ENCODE measurements at places on chromosomes 6 and 20.

GRCh38 chr6:106275692-106276091, 49.9 kb downstream of the ATG5 start:
- H3K36me3 ChIP-seq = peaks cover 16% of the 10 kb centered on the region
- no peaks in the 10 kb centered on the region for H3K27me3 ChIP-seq
- DNase-seq = no peak
- no peak overlapping the region for H3K4me3 ChIP-seq

GRCh38 chr6:151630387-151630786, 136.6 kb downstream of the CCDC170 start:
- no peaks in the 10 kb centered on the region for H3K4me1 ChIP-seq
- no peaks in the 10 kb centered on the region for H3K27me3 ChIP-seq
- DNase-seq = no peak
- H3K4me3 ChIP-seq = no peak overlapping the region
- H3K27ac ChIP-seq = no peak overlapping the region

GRCh38 chr6:53299331-53300005, 49.3 kb downstream of the ELOVL5 start:
- peaks cover 2% of the 10 kb centered on the region for H3K36me3 ChIP-seq
- no peak overlapping the region for H3K4me3 ChIP-seq
- peaks cover 54% of the 10 kb centered on the region for H3K4me1 ChIP-seq

- DNase-seq = no peak
- no peaks in the 10 kb centered on the region for H3K36me3 ChIP-seq
- H3K4me3 ChIP-seq = no peak overlapping the region
- no peaks in the 10 kb centered on the region for H3K27me3 ChIP-seq
- no peaks in the 10 kb centered on the region for H3K4me1 ChIP-seq
These were observed 166.5 kb upstream of the MYLIP start for GRCh38 chr6:15962449-15962764.

GRCh38 chr6:149342525-149342924, 25.0 kb downstream of the TAB2 start:
- DNase-seq = no peak
- peaks cover 10% of the 10 kb centered on the region for H3K36me3 ChIP-seq
- H3K27ac ChIP-seq = no peak overlapping the region
- peaks cover 15% of the 10 kb centered on the region for H3K4me1 ChIP-seq
- no peak overlapping the region for H3K4me3 ChIP-seq

- H3K27ac ChIP-seq = no peak overlapping the region
- H3K4me3 ChIP-seq = no peak overlapping the region
- no peaks in the 10 kb centered on the region for H3K4me1 ChIP-seq
- H3K27me3 ChIP-seq = no peaks in the 10 kb centered on the region
- no peak for DNase-seq
These were observed 171.5 kb downstream of the PHF3 start for GRCh38 chr6:63807056-63807455.

DNA sequence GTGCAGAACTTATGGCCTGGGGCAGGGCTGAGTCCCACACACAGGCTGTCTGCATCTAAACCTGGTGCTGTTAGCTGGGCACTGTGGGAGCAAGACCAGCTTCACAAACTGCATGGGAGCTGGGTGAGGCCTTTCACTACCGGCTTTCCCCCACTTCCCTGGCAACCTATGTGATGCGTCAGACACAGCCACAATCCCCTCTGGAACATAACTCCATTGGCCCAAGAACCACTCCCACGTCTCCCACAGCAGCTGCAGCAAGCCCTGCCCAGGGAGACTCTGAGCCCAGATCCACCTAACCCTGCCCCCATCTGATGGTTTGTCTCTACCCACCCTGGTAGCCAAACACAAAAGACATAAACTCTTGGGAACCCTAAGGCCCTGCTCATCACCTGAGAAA, 9.3 kb downstream of the WDR27 start:
- no peaks in the 10 kb centered on the region for H3K4me1 ChIP-seq
- no peak overlapping the region for H3K4me3 ChIP-seq
- H3K27ac ChIP-seq = no peak overlapping the region
- H3K27me3 ChIP-seq = no peaks in the 10 kb centered on the region
- H3K36me3 ChIP-seq = peaks cover 4% of the 10 kb centered on the region

- peaks cover 54% of the 10 kb centered on the region for H3K36me3 ChIP-seq
- H3K4me1 ChIP-seq = peaks cover 30% of the 10 kb centered on the region
- H3K27ac ChIP-seq = peak overlapping the region; percentile 62
- no peak for DNase-seq
- no peaks in the 10 kb centered on the region for H3K27me3 ChIP-seq
- H3K4me3 ChIP-seq = peak overlapping the region; percentile 28
These were observed 157.1 kb upstream of the SHLD1 start for GRCh38 chr20:5592823-5593739.

DNA sequence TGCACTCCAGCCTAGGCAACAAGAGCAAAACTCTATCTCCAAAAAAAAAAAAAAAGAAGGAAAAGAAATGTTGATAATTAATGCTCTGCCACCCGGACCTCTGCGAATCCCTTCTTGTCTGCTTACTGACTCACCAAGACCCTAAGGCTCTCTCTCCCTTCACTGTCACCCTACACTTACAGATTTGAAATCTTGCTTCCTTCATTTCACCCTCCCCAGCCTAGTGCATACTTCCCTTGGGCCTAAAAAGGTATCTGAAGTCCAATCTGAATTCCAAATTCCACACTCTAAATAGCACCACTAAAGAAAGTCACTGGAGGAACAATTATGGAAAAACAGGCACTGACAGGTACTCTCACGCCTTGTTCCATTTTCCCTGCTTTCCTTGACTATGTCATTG, 9.4 kb upstream of the PHF20 start:
- peaks cover 36% of the 10 kb centered on the region for H3K4me1 ChIP-seq
- H3K27ac ChIP-seq = no peak overlapping the region
- H3K36me3 ChIP-seq = no peaks in the 10 kb centered on the region

- H3K4me1 ChIP-seq = no peaks in the 10 kb centered on the region
- H3K36me3 ChIP-seq = no peaks in the 10 kb centered on the region
- H3K27ac ChIP-seq = no peak overlapping the region
- H3K4me3 ChIP-seq = no peak overlapping the region
- H3K27me3 ChIP-seq = peaks cover 39% of the 10 kb centered on the region
These were observed 3.4 kb downstream of the BMP7 start for GRCh38 chr20:57262784-57263609.

GRCh38 chr6:18823782-18824386, 436.7 kb downstream of the RNF144B start:
- no peaks in the 10 kb centered on the region for H3K4me1 ChIP-seq
- H3K27ac ChIP-seq = no peak overlapping the region
- H3K36me3 ChIP-seq = no peaks in the 10 kb centered on the region
- H3K27me3 ChIP-seq = no peaks in the 10 kb centered on the region

DNA sequence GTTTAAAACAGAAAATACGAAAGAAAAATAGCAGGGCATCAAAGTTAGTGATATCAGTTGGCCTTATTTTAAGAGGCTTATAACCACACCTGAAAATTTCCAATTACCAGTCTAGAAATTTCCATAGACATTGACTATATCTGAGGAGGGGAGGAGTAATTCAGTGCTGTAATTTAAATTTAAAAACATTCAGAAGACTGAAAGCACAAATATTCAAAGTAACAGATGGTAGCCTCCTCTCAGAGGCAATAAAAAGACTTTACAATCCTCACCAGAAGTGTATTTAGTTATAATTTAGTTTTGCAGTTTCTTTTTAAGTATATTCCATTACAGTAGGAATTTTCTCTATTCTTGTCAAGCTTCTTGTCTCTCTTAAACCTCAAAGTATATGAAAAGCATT, 18.4 kb upstream of the LOC128125822 start:
- no peak overlapping the region for H3K27ac ChIP-seq
- H3K36me3 ChIP-seq = no peaks in the 10 kb centered on the region
- H3K4me1 ChIP-seq = no peaks in the 10 kb centered on the region
- H3K27me3 ChIP-seq = peaks cover 7% of the 10 kb centered on the region

GRCh38 chr20:37388831-37389230, 42.9 kb downstream of the SRC start:
- no peak overlapping the region for H3K4me3 ChIP-seq
- H3K27me3 ChIP-seq = no peaks in the 10 kb centered on the region
- H3K4me1 ChIP-seq = peaks cover 8% of the 10 kb centered on the region
- H3K36me3 ChIP-seq = no peaks in the 10 kb centered on the region
- DNase-seq = no peak

Measured in CD4-positive, alpha-beta T cell (primary cell).